ENCODE measurements at places on chromosomes 12 and 14.
A peak's percentile ranks its signal among the peaks of the same experiment; 100 is the strongest.

- DNase-seq: peak; percentile 61
These were observed 8.6 kb downstream of the PLEKHH1 start for GRCh38 chr14:67541448-67542387.

DNA sequence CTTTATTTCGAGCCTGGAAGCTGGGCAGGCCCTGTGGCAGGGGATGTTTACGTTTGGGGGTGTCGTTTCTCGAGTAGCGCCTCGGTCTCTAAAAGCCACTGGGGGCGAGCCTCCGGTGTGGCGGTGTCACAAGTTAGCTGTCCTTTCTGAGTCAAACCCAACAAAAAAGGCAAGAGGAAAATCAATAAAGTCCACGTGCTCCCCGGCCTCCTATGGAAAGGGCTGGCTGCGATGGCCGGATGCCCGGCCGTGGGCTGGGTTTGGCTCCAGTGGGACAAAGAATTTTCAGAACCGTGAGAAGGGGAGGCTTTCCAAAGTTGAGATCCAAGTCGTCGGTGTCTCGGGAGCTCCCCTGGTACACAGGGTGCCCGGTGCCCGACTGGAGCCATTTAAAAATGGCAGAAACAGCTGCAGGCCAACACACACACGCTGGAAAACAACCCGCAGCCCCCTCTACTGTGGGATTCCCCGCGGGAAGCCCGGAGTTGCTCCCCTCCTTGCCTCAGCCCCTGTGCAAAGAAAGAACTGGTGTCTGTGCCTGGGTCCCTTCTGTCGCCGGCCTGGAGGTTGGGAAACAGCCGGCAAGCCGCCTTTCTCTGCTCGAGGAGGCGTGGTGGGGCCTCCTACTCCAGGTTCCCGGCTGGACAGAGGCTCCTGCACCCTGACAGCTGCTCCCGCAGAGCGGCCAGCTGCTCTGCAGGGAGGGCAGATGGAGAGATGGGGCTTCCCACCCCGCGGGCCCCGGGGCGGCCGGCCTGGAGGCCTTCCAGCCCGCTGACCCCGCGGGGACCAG lies 1.9 kb downstream of the BCL7A start:
- DNase-seq: peak; percentile 71

GRCh38 chr12:107670999-107671643 lies 14.5 kb upstream of the PWP1 start:
- peak; percentile 73 for DNase-seq

- no peak for DNase-seq
These were observed 1.0 kb upstream of the BDKRB2 start for GRCh38 chr14:96203635-96204034.

DNA sequence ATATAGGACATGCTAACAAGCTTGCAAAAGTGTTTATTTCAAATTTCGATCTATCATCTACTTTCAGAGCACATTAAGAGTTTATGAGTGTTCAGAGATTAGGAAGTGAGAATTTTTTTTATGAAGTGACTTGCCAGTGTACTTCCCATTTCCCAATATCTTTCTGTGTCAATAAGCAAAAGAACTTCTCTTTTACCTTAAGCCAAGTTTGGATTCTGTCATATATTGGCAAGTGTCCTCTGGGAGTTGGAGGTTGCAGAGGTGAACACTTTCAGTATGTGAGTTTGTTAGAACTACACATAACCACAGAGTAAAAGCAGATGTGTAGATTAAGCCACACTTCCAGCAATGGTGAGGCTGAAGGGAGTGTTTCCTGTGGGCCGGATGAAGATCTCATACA lies 16.6 kb upstream of the KLRF1 start:
- no peak for DNase-seq

DNA sequence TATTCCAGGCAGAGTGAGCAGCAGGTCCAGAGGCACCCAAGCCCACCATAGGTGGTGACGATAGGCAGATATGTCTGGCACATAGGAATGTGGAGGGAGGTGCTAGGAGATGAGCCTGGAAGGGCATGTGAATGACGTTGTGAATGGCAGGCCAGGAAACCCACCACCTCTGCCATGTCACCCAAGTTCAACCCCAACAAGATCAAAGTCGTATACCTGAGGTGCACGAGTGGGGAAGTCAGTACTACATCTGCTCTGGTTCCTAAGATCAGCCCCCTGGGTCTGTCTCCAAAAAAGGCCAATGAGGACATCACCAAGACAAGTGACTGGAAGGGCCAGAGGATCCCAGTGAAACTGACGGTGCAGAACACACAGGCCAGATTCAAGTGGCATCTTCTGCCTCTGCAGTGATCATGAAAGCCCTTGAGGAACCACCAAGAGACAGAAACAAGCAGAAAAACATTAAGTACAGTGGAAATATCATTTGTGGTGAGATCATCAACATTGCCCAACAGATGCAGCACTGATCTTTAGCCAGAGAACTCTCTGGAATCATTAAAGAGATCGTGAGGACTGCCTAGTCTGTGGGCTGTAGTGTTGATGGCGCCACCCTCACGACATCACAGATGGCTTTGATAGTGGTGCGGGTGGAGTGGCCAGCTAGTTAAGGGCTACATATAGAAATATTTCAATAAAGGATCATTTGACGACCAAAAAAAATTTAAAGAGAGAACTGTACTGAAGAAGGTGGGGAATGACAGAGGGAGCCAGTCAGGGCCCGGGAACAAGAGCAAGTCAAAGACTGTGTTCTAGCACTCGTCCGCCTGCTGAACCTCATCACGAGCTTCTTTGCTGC lies 99.7 kb downstream of the ZFP36L1 start:
- DNase-seq: no peak

DNA sequence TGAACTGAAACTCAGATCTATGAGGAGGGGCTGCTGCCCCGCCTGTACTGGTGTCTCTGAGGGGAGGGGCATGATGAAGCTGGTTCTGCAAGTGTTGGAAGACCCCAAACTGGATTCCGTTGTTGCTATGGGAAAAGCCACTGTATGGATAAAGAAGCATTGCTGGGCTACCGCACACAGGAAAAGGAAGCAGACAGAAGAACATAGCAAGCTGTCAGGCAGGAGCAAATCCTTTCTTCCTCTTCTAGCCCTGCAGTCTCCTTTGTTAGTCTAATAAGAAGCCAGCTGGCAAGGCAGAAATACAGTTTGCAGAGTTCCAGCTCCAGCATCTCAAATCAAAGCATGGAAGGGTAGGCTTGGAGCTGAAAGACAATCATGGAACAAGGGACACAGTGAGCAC lies 26.3 kb upstream of the NR1H4 start:
- DNase-seq: no peak

DNA sequence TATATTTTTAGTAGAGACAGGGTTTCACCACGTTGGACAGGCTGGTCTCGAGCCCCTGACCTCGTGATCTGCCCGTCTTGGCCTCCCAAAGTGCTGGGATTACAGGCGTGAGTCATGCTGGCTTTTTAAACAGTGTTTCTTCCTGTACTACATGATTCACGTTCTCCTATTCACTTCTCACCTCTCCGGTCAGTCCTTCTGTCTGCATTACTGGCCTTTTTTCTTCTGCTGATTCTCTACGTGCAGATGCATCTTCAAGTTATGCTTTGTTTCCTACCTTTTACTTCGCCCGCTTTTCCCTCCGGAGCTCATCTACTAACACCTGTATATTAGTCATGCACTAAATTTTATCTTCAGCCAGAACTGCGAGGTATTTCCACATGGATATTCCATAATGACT lies 296.2 kb upstream of the FLRT2 start:
- DNase-seq: peak; percentile 17

GRCh38 chr12:128078301-128078971 lies 188.5 kb upstream of the TMEM132C start:
- no peak for DNase-seq

GRCh38 chr12:21416511-21417121 lies 20.8 kb upstream of the PYROXD1 start:
- DNase-seq: no peak

DNA sequence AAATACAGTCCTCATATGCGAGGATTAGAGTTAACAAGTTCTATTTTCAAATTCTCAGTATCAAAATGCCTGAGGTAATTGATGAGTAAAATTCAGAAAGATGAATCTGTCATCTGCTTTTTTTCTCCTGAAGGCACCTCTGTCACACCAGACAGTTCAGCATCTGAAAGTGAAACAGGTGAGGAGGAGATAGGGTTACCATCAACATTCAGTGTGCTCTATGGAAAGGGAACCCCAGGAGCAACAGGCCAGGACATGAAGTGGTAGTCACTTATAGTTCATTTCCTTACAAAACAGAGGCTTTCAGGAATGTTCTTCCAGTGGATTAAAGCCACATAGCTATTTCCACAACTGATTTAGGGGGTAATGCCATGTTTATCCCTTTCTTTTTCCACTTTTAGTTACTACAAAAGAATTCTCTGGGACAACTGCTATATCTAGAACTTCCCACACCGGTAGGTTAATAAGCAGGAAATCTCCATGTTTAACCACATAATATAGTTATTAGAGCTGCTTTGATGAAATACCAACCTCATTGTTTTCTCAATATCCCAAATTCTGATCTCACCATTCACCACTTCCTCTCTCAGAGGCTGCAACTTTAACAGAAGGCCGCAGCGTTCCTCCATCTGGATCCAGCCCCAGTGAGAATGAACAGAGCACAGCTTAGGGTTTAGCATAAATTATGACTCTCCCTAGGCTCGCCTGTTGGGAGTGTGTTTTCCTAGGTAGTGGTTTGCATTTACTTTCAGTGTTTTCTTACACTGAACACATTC lies 177.0 kb upstream of the CNTN1 start:
- DNase-seq: no peak

GRCh38 chr14:47917344-47917954 lies 242.0 kb upstream of the MDGA2 start:
- peak; percentile 38 for DNase-seq

- DNase-seq: no peak
These were observed 161.6 kb downstream of the PLCZ1 start for GRCh38 chr12:18576104-18576626.

DNA sequence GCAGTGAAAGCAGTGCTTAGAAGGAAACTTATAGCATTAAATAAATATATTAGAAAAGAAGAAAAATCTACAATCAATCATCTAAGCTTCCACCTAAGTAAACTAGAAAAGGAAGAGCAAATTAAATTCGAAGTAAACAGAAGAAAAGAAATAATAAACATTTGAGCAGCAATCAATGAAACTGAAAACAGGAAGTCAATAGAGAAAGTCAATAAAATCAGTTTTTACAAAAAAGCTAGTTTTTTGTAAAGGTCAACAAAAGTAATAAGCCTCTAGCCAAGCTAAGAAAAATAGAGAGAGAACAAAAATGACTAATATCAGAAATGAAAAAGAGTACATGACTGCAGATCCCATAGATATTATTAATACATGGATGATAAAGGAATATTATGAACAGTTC lies 34.2 kb upstream of the KTN1 start:
- DNase-seq: no peak

- DNase-seq: no peak
These were observed 75.7 kb downstream of the BCL11B start for GRCh38 chr14:99196310-99196650.

- DNase-seq: no peak
These were observed 54.2 kb upstream of the BCL11B start for GRCh38 chr14:99326041-99326710.

DNA sequence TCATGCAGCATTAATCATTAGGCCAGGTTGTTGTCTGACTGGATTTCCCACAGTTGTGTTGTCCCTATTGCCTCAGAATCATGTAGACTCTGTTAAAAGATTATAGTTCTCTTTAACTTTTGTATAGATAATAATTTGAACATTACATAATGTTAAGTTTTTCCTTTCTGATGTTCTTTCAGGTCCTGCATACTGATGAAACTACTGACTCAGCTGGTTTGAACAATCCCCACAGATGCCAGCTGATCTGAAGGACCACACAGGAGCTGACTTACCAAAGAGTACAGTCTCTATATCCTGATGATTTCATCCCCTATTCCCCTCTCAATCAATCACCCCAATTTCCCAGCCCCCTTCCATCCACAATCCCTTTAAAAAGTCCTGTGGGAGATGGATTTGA lies 341.2 kb upstream of the MGAT4C start:
- DNase-seq: no peak

- DNase-seq: no peak
These were observed 26.5 kb upstream of the CORO1C start for GRCh38 chr12:108757856-108758255.

GRCh38 chr12:119710374-119710964 lies 42.5 kb downstream of the PRKAB1 start:
- no peak for DNase-seq

DNA sequence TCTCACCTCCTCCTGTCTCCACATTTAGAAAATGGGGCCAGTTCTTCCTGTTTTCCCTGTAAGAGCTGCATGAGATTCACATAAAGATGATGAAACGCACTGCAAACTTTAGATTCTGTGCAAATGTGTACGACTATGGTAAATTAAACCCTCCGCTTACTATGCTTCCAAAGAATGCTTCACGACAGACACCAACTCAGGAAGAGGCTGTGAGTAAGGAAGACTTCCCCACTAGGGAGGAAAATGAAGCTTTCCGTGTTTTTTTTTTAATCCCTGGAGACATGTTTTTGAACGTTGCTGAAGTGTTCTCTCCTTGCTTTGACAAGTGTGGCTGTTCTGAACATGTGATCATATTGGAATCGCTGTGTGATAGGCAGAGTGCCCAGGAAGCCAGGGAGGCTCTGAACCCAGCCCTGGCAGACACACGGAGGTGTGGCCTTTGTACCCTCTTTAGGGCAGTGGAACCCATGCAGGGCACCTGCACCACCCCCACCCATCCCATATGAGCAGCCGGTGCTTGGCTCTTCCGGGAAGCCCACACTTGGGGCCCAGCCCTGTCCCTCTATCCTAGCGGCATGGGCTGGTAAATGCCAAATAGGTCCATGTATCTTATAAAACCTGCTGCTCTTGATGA lies 7.5 kb upstream of the SYNE3 start:
- DNase-seq: no peak

DNA sequence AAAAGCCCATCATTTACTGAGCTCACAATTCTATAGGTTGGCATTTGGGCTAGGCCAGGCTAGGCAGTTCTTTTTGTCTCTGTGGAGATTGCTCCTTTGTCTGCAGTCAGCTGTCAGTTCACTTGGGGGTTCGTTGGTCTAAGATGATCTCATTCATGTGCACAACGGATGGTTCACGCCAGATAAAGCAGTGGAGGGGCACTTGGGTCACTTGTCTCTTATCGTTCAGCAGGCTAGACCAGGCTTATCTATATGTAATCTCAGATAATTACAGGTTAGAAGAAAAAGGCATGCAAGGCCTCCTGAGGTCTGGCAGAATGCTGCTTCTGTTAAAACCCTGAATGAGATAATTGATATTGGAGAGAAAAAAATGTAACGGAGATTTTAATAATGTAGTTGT lies 119.0 kb upstream of the ATP2B1 start:
- peak; percentile 78 for DNase-seq

DNA sequence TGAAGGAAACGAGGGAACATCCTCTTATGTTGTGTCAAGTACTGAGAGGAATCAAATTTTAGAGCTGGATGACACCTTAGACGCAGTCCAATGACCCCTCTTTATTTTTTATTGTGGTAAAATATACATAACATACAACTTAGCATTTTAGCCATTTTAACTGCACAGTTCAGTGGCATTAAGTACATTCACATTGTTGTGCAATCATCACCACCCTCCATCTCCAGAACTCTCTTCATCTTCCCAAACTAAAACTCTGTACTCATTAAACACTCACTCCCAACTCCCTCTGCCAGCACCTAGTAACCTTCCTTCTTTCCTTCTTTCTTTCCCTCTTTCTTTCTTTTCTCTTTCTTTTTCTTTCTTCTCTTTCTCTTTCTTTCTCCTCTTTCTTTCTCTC lies 97.2 kb upstream of the SLC24A4 start:
- DNase-seq: no peak

- DNase-seq: peak; percentile 91
These were observed 7.8 kb downstream of the ZDHHC22 start for GRCh38 chr14:77133720-77134338.

GRCh38 chr12:131551675-131552491 lies 159.0 kb upstream of the SFSWAP start:
- DNase-seq: no peak

- no peak for DNase-seq
These were observed 172.9 kb upstream of the LRIG3 start for GRCh38 chr12:59093073-59093772.
